Right cardiac atrium (tissue), 5 donors: ENCODE measurements at places on chromosomes 4 and X. TPM values are rescaled to one million over a fixed set of nuclear protein-coding genes. Genes with fewer than 3 reads are reported as not detected.

The UCP1 gene
- 2.2 TPM for polyA plus RNA-seq

The PGAM4 gene
- polyA plus RNA-seq, result not detected

The NEUROG2 gene
- polyA plus RNA-seq, result not detected

The ADGRL3 gene
- 0.52 TPM for polyA plus RNA-seq
